ENCODE measurements at places on chromosomes 13 and 19. TPM values are rescaled to one million over a fixed set of nuclear protein-coding genes. Genes with fewer than 3 reads are reported as not detected.

The ZNF726 gene
- 0.87 TPM for polyA plus RNA-seq

The GPR183 gene
- 0.25 TPM for polyA plus RNA-seq

The PGLYRP2 gene
- not detected for polyA plus RNA-seq

The CADM4 gene
- 0.14 TPM for polyA plus RNA-seq

The CYP2B6 gene
- polyA plus RNA-seq = not detected

The GALP gene
- polyA plus RNA-seq = not detected

The ZNF845 gene
- polyA plus RNA-seq = 3.1 TPM

The CYP4F2 gene
- polyA plus RNA-seq = not detected

The PCDH17 gene
- polyA plus RNA-seq = not detected

The SBSN gene
- polyA plus RNA-seq = 8.8 TPM

The LILRB2 gene
- polyA plus RNA-seq = not detected

The NTN5 gene
- not detected for polyA plus RNA-seq

The CDX2 gene
- not detected for polyA plus RNA-seq

The IGFL1 gene
- polyA plus RNA-seq = not detected

The POMP gene
- 335 TPM for polyA plus RNA-seq

The FCAR gene
- polyA plus RNA-seq = not detected

The IRS2 gene
- polyA plus RNA-seq = 3.1 TPM

The TTC9B gene
- polyA plus RNA-seq = 0.15 TPM

The RNF113B gene
- not detected for polyA plus RNA-seq

The CYP4F3 gene
- not detected for polyA plus RNA-seq

The PTGIR gene
- 21.5 TPM for polyA plus RNA-seq

The DACT3 gene
- 0.63 TPM for polyA plus RNA-seq

The GAPDHS gene
- not detected for polyA plus RNA-seq

The ZNF256 gene
- 3.1 TPM for polyA plus RNA-seq

The CEACAM1 gene
- polyA plus RNA-seq = not detected

The C2CD4C gene
- not detected for polyA plus RNA-seq

The CCL25 gene
- not detected for polyA plus RNA-seq

The VSTM1 gene
- polyA plus RNA-seq = not detected

The NECTIN2 gene
- polyA plus RNA-seq = 63.0 TPM

The ACP7 gene
- polyA plus RNA-seq = 0.47 TPM

The IFNL1 gene
- polyA plus RNA-seq = not detected

The RASIP1 gene
- polyA plus RNA-seq = 0.44 TPM

The CBARP gene
- polyA plus RNA-seq = 0.41 TPM

The RINL gene
- polyA plus RNA-seq = 2.0 TPM

The FCHO1 gene
- polyA plus RNA-seq = 1.1 TPM

The BEST2 gene
- not detected for polyA plus RNA-seq

The GSX1 gene
- not detected for polyA plus RNA-seq

The SCEL gene
- polyA plus RNA-seq = not detected

The ZNF723 gene
- not detected for polyA plus RNA-seq

The ZNF90 gene
- polyA plus RNA-seq = 0.96 TPM

The B3GLCT gene
- 14.9 TPM for polyA plus RNA-seq

The IL4I1 gene
- 0.91 TPM for polyA plus RNA-seq

The GPR42 gene
- polyA plus RNA-seq = not detected

The PSPN gene
- polyA plus RNA-seq = 0.75 TPM

The ZNF230 gene
- 2.7 TPM for polyA plus RNA-seq

The FCGBP gene
- not detected for polyA plus RNA-seq

The PRSS57 gene
- polyA plus RNA-seq = not detected

The SERTM1 gene
- not detected for polyA plus RNA-seq

The SIGLEC11 gene
- polyA plus RNA-seq = not detected

The POLD1 gene
- polyA plus RNA-seq = 13.7 TPM
